Smooth muscle cell of the coronary artery (primary cell): ENCODE measurements at places on chromosomes 5 and 9. TPM values are rescaled to one million over a fixed set of nuclear protein-coding genes. Genes with fewer than 3 reads are reported as not detected.

TAS2R1 gene
- total RNA-seq, result not detected in 2 replicates

IQGAP2 gene
- total RNA-seq, result 1.2 and 3.2 TPM in 2 replicates

RNF180 gene
- total RNA-seq, result 1.6 and 7.4 TPM in 2 replicates

IL17B gene
- total RNA-seq, result not detected in 2 replicates

TMEM171 gene
- 0.82 and 5.1 TPM in 2 replicates for total RNA-seq

SAPCD2 gene
- total RNA-seq, result under 0.01 and 2.2 TPM in 2 replicates

SH3TC2 gene
- total RNA-seq, result 0.35 and 8.7 TPM in 2 replicates

PCDHGA10 gene
- total RNA-seq, result 2.6 and 4.2 TPM in 2 replicates
